ENCODE measurements at places on chromosomes 5 and 9.
A peak's percentile ranks its signal among the peaks of the same experiment; 100 is the strongest.

DNA sequence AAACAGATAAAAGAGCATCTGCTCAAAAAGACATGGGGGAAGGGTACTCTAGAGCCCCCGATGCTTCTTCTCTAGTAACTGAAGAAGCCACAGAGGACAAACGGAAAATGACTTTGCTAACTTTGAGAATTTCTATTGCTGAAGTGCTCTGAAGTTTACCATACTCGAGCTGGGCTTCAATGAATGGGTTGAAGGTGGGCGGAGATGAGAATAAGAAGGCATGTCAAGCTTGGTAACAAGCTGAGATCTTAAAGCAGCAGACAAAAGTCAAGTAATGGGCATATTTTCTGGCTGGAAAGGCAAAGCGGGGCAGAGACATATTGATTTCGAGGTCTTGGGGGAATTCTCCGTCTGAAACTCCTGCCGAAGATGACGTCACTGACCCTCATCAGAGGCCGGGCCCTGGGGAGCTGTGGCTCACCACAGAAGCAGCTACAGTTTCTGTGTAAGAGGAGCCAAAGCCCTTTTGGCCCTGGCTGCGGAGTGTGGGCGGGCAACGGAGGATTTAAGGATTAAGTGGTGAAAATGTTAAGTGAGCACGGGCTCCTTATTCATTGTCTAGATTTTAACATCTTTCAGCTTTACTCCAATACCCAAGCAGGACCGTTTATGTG is 115.8 kb upstream of the SLIT3 start:
- DNase-seq, result peak; percentile 83

DNA sequence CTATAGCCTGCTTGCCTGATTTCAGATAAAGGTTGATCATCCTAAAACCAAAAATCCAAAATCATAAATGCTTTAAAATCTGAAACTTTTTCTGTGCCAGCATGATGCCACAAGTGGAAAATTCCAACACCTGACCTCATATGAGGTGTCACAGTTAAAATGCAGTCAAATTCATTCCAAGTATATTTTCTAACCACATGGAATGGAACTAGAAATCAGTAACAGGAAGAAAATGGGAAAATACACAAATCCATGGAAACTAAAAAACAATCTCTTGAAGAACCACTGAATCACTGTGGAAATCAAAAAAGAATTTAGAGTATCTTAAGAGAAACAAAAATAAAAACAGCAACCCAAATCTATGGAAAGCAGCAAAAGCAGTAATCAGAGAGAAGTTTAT is 297.5 kb upstream of the COX7C start:
- no peak for DNase-seq

GRCh38 chr9:122767817-122768216 is 20.9 kb upstream of the OR5C1 start:
- DNase-seq, result no peak

DNA sequence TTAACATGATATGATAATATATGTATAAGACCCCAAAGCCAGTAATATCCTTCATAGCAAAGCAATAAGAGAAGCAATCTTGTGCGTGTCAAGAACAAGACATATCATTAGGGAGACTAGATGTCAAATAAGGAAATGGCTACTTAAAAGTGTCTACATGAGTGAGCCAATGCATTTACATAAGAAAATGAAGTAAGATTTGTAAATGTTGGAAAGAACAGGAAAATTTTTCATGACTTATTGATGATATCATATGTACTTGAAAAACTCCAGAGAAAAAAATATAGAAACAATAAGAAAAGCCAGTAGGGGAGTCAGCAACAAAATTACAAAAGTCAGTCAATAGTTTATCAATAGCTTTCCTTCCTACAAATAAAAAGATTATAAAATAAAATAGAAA is 13.8 kb upstream of the MCTP1 start:
- no peak for DNase-seq

DNA sequence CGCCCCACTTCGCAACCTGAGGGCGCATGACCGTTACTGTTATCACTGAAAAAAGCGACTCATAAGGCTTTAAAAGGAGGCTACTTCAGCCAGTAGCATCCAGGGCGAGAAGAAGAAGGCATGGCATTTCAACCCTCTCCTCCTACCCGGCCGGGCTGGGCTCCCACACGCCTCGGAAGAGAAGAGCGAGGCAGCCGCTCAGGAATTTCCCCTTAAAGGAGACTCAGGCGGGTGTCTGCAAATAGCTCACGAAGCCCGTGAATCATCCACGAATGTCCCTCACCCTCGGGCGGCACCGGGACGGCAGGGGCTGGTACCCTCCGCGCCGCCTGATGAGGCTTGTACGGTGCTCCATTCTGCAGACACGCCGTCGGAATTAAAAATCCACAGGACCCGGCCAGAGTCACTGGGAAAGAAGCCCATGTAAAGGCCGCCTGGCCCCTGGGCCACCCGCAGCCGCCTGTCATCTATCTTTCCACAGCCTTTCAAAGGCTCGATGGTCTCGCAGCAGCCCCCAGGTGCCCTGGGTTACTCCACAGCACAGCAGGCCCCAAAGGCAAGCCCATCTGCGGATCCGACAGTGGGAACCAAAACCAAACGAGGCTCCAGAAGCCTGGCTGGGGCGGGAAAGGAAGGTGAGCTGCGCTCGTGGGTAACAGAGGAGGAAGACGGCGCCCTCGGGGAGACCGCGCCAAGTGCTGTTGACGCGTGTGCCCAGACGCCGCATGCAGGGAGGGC is 11.8 kb downstream of the SLC12A7 start:
- no peak for DNase-seq

GRCh38 chr5:585556-585955 is 26.6 kb upstream of the CEP72 start:
- DNase-seq, result no peak

DNA sequence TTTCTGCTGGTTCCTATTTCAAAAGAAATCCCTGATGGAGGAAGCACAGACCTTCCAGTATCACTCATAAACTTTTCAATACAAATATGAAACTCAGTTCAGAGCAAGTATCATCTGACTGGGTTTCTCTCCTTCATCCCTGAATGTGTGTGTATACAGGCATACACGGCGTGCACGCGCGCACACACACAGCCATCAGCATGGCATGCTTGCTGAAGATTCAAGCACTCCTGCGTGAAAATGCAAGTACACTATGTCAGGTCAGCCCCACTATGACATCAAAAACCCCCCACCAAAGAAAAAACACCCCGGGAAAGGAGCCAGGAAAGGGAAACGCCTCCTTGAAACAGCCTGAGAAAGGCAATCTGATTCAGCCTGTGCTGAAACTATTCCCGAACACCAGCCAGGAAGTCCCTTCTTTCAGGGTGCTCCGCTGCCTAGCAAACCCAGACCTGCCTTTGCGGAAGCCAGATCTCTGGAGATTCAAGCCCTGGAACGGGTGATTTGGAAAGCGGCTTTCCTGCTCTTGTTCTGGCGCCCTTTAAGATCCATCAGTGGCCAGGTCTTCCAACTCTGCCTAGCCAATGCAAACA is 831 bp downstream of the KLHL3 start:
- DNase-seq, result no peak
